ENCODE measurements at places on chromosomes 6 and 20.

- DNase-seq = no peak
These were observed 88.3 kb downstream of the BMP2 start for GRCh38 chr20:6855796-6856195.

GRCh38 chr20:33178726-33179125 lies 10.8 kb downstream of the BPIFA2 start:
- no peak for DNase-seq

DNA sequence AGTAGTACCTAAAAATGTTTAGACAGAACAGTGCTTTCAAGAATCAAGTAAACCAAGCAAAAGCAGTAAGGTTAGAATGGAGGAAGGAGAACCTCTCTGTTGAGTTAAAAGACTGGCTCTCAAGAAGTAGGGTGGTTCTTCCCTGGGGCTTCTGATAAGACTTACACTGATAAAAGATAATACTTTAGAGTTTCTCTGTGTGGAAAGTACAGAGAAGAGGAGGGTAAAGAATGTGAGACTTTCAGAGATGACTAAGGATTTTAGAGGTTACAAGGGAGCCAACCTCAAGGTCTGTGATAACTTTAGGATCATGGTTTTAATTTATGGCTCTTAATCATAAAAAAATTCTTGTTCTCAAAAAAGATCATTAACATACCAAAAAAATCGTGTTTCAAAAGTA lies 30.9 kb upstream of the ALDH8A1 start:
- DNase-seq = no peak

- DNase-seq = no peak
These were observed 37.1 kb downstream of the PROKR2 start for GRCh38 chr20:5279661-5280060.

DNA sequence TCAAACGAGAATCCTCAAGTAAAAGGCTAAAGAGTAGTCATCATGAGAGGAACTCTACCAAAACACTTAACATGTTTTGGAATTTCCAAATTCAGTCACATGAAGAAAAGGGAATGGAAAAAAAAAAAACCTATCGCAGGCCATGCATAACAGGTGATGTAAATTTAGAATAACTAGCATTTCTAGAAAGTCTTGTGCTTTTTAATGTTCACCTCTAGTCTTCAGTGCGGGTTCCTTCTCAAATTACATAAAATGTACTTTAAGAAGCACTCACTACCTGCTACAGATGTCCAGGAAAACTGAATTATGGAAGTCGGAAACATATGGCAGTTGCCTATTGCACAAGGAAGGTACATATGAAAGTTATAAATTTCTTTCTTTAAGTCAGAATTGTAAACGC lies 6.1 kb upstream of the TBX18 start:
- no peak for DNase-seq

DNA sequence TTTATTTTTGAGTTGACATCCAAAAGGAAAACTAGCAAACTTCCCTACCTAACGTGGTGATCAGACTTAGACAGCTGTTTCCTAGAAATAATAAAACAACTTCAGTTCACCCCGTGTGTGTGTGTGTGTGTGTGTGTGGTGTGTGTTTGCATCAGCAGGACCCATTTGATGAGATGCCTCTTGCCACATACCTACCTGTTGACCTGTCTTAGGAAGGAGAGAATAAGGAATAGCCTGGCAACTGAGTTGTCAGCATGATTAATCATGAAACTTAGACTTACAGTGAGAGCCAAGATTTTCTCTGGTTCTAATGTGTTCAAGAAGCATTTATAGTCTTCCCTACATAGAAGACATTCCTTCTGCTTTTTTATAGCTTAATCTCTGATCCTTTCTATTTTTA lies 16.1 kb upstream of the PBOV1 start:
- no peak for DNase-seq

GRCh38 chr20:32846852-32847251 lies 11.9 kb upstream of the EFCAB8 start:
- no peak for DNase-seq

All from activated T-helper 9 cell treated with anti-CD3 and anti-CD28 coated beads, Interleukin-2, amount 50 U/mL, for 16 hours (primary cell).